Cortex of kidney (tissue), 1 donor: ENCODE measurements at places on chromosomes 11 and 22.

DNA sequence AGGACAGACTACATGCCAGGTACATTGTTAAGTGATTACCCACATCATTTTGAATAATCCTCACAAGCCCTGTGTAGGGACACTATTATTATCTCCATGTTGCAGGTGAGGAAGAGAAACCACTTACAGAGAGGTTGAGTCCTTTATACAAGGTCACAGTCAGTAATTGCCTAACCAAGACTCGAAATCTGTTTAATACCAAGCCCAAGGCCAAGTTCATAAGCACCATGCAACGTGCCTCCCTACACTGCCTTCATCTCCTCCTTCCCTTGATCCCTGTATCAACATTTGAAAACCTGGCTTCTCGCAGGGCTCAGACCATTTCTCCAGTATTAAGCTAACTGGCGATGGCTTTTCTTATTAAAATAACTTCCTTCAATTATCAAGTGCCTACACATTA is 41.7 kb upstream of the SEZ6L start:
- no peak for DNase-seq

- DNase-seq = no peak
These were observed 549.1 kb downstream of the MN1 start for GRCh38 chr22:27252282-27253049.

DNA sequence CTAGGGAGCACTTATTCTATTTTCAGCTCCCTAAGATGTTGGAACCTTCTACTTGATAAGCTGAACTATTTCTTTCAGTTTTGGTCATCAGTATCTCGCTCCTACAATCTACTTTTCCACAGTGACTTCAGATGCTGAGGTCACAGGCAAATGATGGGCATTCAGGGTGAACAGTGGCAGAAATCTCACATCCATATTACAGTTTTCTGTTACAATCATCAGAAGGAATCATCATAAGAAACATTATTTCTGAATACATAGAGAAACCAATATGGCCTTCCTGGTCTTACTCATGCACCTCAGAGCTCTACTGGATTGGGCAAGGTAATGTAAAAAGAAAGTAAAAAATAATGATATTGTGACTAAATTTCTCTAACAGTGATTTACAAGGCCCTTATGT is 39.4 kb upstream of the DDI1 start:
- no peak for DNase-seq

- no peak for DNase-seq
These were observed 88.8 kb upstream of the BARX2 start for GRCh38 chr11:129286813-129287212.

GRCh38 chr11:20627026-20627425 is 27.6 kb downstream of the SLC6A5 start:
- DNase-seq = no peak

DNA sequence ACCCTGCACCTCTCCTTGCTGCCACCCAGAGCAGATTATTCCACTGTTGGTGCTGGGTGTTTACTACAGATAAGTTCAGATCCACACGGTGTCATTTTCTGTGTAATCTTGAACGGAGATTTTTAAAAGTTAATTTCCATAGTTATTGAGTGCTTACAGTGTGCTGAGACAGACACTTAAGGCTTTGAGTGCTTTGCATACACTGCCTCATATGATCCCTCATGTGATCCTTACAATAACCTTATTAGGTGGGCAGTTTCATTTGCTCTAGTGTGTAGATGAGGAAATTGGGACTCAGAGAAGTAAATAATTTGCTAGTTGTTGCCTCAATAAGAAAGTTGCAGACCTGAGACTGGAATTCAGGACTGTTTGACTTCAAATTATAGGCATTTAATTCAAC is 32.3 kb upstream of the ME3 start:
- DNase-seq = no peak

GRCh38 chr11:2911785-2912391 is 17.3 kb downstream of the PHLDA2 start:
- DNase-seq = no peak

DNA sequence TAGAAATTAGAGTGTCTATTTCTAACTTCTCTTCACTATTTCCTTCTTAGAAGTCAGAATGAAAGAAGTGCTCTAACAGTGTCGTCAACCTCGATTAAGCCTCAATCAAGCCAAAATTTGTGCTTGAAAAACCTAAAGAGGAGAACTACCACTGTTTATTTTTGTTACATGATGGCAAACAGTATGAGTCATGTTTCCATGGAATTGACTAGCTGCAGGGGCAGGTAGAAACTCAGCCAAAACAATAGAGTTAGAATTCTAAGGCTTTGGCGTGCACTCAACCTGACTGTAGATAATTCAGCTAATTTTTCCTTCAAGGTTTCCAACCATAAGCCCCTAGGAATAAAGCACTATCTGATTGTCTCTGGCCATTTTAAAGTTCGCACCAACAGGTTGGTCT is 415.9 kb downstream of the ETS1 start:
- DNase-seq = no peak

- no peak for DNase-seq
These were observed 64.8 kb downstream of the LRRC4C start for GRCh38 chr11:41394521-41395195.

- no peak for DNase-seq
These were observed 39.7 kb upstream of the TH start for GRCh38 chr11:2211113-2211971.

DNA sequence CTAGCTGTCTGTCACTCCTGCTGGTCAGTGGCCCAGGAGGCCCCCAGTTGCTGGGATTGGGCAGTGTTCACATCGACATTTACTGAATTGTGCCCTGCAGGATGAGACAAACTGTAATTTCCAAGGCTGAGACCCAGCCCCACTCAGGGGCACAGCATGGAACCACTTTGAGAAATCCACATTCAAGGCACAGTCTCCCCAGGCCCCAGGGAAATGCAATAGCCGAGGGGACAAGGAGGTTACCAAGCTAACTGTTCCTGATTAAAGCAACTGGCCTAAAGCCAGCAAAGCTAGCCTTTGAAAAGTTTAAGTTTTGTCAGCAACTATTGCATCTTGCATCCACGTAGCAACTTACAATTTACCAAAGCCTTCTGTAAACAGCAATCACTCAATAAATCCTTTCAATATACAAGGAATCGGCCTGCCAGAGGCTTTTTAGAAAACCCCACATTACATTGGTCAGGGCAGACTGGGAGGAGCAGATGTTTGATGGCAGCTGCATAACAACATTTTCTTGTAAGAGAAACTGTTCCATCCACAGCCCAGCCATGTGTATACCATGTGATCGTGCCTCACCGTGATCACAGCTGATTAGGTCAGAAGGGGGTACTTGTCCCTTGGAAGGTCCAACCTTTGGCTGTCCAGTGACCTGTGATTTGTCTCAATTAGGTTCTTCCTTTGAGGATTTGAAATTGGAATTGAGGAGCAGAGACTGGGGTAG is 103.9 kb downstream of the TENM4 start:
- DNase-seq = no peak

DNA sequence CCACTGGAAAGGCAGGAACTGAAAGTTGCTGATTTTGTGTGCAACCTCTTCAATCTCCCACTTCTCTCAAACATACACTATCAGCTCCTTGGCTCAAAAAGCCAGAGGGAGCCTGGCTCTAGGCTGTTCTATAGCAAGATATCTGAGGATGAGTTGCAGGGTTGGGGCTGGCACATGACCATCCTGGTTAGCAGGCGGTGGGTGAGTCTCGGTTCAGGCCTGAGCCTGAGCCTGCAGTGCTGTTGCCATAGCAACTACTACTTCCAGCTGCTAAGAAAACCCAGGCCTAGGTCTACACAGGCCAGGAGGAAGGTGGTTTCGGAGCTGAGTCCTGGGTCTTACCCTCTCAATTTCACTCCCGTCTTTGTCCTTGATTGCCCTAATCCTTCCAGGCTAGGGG is 39.0 kb downstream of the CWC15 start:
- no peak for DNase-seq

DNA sequence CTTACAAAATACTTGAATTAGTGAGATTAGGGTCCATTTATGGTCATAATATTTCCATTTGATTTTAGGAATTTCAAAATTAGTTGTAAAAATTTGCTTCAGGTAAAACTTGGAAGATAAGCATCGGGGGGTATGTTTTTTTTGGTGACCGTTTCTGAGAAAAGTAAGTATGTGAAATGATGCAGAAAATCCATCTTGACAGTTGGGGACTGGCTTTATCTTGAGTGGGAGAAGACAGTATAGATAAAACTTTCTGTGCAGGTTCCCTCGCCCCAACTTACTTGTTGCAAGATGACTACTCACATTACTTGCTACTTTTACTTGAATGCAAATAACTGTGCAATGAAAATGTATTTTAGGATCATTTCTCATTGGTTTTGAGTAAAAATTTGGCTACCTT is 49.5 kb downstream of the DNAJC24 start:
- DNase-seq = no peak

GRCh38 chr11:134500621-134501020 is 88.6 kb upstream of the B3GAT1 start:
- no peak for DNase-seq

- DNase-seq = no peak
These were observed 81.9 kb upstream of the RCN1 start for GRCh38 chr11:32008880-32009551.

GRCh38 chr11:14812757-14813156 is 79.3 kb downstream of the CYP2R1 start:
- no peak for DNase-seq

GRCh38 chr11:78564490-78565467 is 9.9 kb downstream of the NARS2 start:
- no peak for DNase-seq

DNA sequence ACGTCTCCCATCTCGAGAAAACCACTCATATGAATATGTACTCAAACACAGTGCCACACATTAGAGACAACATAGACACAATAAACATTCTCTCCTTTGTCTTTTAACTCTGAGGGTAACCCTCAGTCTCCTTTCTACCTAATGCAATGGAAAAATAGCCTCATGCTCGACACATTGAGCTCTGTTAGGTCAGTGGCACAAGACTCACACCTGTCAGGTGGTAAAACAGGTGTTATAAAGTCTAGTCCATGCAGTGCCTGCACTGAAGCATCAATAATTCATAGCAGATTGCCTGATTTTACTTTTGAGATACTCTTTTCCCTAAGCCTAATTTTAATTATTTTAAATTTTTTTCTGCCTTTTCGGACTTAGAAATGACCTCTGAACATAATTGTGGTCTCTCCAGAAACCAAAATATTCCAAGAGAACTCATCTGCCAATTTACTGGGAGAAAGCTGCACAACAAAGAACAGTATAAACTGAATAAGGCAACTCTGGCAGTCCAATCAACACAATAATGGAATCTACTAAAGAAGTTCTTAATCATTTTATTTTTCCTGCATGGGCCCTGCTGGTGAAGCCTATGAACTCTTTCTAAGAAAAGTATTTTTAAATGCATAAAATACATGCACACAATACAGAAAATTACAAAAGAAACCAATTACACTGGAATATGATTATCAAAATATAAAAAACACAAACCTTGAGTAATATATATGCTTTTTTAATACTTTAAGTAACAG is 9.9 kb downstream of the RDX start:
- DNase-seq = no peak

DNA sequence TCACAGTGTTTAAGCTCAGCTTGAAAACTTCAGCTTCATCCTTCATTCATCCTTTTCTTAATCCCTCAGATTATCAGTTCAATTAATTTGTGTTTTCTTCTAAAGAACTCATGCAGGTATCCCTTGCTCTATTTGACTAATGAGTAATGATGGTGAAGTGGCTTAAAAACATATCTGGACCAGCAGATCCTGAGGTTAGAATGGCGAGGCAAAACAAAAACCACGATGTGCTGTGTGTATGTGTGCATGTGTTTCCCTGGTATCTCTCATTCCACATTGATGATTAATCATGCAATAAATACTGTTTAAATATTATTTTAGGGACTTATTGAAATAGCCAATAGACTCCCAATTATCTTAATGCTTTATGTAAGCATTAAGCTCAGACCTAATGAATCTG is 437.0 kb downstream of the DYNC2H1 start:
- no peak for DNase-seq

GRCh38 chr11:128045094-128045725 is 542.1 kb downstream of the ETS1 start:
- no peak for DNase-seq

GRCh38 chr22:23837911-23838680 is 710 bp downstream of the DERL3 start:
- no peak for DNase-seq

GRCh38 chr22:44247923-44248892 is 64.5 kb downstream of the SHISAL1 start:
- DNase-seq = no peak

GRCh38 chr11:17634776-17635550 is 84.4 kb upstream of the MYOD1 start:
- DNase-seq = no peak

- DNase-seq = no peak
These were observed 141.5 kb downstream of the OR4C45 start for GRCh38 chr11:50174189-50174588.

GRCh38 chr11:117299351-117300282 is 8.5 kb downstream of the BACE1-AS start:
- DNase-seq = no peak

DNA sequence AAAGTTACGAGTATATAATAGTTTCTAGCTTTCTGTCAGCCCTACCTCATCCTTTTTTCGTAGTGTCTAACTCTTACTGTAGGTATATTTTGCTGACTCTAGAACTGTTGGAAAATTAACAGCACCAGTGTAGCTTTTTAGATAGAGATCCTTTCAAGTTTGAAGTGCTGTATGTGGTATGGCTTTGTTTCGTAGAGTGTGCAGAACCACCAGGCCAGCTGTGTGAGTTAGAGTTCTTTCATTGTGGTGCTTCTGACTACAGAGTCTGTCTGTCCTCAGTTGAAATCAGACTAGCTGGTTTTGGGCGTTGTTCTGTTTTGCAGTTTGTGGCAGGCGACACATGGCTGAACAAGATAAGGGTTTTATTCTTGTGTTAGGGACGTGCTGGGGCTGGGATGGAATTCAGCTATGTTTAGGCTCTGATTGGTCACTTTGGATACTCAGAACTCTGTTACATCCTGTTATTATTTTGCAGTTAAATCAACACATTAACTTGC is 3.2 kb downstream of the ARHGEF12 start:
- DNase-seq = no peak

- DNase-seq = no peak
These were observed 911 bp downstream of the A4GALT start for GRCh38 chr22:42719656-42720262.

DNA sequence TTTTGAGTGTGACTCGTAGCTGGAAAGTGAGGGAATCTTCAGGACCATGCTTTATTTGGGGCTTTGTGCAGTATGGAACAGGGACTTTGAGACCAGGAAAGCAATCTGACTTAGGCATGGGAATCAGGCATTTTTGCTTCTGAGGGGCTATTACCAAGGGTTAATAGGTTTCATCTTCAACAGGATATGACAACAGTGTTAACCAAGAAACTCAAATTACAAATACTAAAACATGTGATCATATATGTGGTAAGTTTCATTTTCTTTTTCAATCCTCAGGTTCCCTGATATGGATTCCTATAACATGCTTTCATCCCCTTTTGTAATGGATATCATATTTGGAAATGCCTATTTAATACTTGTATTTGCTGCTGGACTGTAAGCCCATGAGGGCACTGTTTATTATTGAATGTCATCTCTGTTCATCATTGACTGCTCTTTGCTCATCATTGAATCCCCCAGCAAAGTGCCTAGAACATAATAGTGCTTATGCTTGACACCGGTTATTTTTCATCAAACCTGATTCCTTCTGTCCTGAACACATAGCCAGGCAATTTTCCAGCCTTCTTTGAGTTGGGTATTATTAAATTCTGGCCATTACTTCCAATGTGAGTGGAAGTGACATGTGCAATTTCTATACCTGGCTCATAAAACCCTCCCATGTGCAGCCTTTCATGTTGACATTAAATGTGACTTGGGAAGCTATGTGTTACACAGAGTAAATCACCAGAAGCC is 11.0 kb downstream of the OR51E1 start:
- no peak for DNase-seq
